Epithelial cell of esophagus (primary cell): ENCODE measurements at places on chromosomes 16 and 17.

DNA sequence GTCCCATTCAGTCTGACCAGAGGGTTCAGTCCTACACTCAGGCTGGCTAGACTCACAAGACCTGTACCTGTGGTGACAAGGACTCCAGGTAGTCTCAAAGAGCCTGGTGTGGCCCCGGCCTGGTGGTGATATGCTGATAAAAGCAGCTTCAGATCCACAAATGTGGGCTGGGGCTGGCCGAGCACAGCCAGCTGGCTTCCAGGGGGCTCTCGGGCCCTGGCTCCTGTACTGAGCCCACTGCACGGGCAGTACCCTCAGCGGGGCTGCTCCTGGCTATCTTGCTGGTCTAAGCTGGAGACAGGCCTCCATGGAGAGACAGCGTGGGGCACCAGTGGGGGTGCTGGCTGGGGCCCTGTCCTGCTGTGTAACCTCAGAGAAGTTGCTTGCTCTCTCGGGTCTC lies 4.3 kb downstream of the SMIM5 start:
- no peak for DNase-seq

GRCh38 chr16:1526608-1527555 lies 6.6 kb upstream of the TMEM204 start:
- no peak for DNase-seq

- DNase-seq, result no peak
These were observed 95.1 kb downstream of the NTN1 start for GRCh38 chr17:9116311-9116835.

DNA sequence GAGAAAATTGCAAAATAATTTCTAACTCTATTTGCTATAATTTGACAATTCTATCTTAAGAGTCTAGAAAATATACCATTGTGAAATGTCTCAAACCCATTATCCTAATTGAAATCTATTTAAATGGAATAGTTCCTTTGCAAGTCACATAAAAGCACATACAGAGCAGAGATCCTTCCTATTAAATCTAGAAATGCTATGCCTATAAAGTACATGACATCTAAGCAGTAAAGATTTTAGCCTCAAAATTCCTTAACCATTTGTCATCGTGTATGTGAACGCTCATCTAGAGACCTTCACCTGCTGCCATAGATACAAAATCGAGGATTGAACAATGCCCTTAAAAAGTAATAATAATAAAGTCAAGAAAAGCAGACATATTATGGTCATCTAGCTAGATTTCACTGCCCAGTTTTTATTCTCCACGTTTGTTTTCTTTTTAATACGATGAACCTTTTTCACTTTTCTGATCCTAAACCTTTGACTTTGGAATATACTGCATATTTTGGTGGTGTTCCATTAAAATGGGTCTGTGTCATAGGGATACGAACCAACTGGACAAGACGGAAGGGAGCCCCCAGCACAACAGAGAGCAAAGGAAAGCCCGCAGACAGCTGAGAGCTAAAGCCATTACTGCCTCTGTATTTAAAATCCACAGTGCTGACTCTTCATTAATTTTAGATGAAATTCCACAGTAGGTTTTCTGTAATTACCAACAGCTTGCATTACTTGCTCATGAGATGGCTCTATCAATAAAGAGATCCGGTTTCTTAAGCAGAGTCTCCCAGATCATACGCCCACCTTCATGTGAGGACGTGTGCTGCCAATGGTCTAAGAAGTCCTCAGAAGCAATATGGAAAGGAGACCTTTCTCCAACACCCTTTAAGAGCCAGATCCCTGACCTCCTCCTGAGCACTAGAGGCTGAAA lies 17.6 kb downstream of the TEX2 start:
- no peak for DNase-seq

- peak; percentile 27 for DNase-seq
These were observed 147.3 kb downstream of the SNX11 start for GRCh38 chr17:48254896-48255295.

- peak; percentile 50 for DNase-seq
These were observed 36.4 kb downstream of the SNX20 start for GRCh38 chr16:50644729-50645128.

DNA sequence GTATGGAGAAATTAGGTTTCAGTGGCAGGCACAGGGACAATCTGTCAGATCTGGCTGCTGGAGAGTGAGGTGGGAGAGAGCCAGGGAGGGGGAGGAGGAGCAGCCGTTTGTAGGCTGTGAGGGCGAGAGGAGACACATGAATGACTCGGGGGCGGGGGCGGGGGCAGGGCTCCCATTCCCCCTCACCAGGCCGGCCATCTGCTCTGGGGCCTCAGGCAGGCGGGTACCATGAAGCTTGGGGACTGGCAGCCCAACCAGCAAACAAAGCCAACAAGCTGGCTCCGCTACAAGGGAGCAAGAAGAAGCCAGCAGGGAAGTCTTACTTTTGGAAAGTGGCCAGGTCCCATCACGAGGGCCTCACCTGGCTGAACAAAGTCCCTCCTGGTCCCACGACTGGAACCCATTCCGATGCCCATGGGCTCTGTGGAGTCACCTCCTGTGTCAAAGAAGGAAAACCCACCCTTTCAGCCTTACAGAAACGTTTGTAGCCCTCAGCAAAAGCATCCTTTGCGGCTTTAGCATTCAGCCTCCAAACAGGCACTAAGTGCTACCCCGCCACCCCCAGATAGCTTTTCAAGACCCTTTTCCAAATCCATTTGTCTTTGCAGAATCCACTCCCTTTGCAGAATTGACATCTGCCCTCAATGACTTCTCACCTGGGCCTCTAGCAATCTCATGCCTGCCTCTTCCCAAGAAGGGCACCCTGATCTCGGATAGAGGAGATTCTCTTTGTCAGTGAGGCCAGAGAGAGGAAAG lies 9.2 kb upstream of the SSTR2 start:
- no peak for DNase-seq

- DNase-seq, result no peak
These were observed 3.9 kb upstream of the JPH3 start for GRCh38 chr16:87598431-87598830.

- no peak for DNase-seq
These were observed 44.0 kb upstream of the CBX4 start for GRCh38 chr17:79883202-79883601.

DNA sequence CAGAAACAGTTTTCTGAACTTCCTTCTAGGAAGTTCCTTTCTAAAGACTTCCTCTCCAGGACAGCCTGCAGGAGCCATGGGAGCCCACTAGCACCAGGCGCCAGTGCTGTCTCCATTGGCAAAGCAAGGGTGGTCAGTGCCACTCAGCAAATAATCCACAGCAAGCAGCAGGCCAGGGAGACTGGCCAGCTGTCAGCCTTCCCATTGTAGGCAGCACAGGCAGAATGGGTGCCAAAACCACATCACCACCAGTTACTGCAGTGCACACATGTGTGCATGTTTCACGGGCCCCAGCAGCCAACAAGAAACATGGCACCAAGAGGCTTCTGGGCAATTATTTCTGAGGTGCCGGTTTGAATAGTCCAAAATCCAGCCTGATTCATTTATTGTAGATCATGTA lies 26.7 kb downstream of the DNASE1 start:
- no peak for DNase-seq

DNA sequence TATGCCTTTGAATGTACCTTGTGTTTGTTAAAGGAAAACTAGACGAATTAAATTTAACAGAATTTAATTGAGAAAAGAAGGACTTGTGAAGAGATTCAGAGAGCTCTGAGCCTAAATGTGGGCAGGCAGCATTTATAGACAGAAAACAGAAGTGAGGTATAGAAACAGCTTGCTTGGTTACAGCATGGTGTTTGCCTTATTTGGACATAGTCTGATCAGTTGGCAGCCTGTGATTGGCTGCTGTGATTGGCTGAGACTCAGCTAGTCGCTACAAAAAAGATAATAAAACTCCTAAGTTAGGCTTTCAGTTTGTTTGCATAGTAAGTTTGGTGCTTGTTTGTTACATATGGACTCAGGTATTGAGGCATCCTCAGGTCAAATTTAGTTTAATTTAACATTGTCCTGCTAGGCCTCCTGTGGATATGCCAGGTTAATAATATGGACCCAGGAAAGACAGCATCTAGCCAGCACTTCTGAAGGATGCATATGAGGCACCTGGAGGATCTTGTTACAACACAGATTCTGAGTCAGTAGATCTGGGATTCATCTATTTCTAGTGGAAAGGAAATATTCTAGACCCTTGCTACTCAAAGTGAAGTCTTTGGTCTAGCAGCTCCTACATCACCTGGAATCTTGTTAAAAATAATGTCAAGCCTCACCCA lies 43.4 kb downstream of the SLFN5 start:
- DNase-seq, result peak; percentile 9
